ENCODE measurements at places on chromosomes 1 and 21.

DNA sequence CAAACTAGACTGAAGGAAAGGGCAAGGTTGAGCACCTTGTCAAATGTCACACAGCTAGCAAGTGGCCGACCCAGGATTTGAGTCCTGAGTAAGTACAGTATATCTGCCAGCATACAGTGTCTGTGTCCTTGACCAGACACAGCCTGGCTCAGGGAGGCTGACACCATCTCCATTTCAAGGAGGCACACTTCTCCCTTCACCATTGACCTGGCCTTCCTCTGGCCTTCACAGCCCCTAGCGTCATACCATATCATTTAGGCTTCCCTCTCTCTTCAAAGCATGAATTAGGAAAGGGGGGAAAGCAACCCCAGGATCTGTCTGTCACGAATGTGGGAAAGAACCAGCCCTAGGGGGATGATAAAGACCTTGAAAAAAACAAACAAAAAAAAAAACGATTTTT lies 155.6 kb downstream of the PLPP3 start:
- DNase-seq, result no peak

- no peak for DNase-seq
Measured at GRCh38 chr1:36938819-36939218, 95.5 kb downstream of the GRIK3 start.

DNA sequence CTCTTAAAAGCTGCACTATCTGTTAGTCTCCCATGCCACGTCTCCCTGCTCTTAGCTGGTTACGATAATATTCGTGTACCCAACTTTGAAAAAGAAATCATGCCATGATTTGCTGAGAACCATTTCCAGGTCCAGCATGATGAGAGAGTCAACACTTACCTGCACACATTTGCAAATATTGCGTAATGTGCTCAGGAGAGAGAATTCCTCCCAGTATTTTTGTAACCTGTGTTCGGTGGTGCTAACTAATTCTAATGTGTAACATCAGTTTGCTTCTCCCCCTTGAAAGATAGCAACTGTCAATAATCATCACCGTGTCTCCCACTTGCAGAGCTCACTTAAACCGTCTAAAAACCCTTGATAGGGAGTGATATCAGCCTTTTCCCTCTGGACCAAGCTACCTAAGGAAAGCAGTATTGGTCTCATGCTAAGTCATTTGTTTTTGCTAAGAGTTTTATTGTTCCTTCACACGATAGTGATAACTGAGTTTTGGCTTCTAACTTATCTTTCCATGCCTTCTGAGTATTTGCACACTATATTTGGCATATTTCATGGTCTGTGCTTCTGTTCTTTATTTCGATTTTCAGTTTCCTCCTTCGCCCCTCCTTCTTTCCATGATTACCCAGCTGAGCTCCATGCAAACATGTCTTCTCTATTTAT lies 61.1 kb upstream of the IRF2BP2 start:
- no peak for DNase-seq

GRCh38 chr21:40102682-40103081 lies 235.4 kb downstream of the PCP4 start:
- DNase-seq, result no peak

GRCh38 chr21:27954543-27955165 lies 987.8 kb upstream of the ADAMTS5 start:
- DNase-seq, result no peak

DNA sequence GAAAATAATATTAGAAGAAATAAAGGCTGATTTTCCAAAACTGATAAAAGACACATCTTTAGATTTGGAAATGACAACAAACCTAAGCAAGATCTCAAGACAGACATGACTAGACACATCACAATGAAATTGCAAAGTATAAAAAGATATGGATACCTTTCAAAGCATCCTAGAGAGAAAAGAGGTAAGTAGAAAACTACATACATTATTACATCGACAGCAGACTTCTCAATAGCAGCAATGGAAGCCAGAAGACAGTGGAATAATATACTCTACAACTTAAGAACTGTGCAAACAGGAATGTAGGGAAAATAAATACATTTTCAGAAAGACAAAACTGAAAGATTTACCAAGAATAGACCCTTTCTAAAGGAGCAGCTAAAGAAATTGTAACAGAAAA lies 50.2 kb downstream of the DENND1B start:
- no peak for DNase-seq

GRCh38 chr1:59765011-59765730 lies 49.6 kb upstream of the HOOK1 start:
- DNase-seq, result no peak

DNA sequence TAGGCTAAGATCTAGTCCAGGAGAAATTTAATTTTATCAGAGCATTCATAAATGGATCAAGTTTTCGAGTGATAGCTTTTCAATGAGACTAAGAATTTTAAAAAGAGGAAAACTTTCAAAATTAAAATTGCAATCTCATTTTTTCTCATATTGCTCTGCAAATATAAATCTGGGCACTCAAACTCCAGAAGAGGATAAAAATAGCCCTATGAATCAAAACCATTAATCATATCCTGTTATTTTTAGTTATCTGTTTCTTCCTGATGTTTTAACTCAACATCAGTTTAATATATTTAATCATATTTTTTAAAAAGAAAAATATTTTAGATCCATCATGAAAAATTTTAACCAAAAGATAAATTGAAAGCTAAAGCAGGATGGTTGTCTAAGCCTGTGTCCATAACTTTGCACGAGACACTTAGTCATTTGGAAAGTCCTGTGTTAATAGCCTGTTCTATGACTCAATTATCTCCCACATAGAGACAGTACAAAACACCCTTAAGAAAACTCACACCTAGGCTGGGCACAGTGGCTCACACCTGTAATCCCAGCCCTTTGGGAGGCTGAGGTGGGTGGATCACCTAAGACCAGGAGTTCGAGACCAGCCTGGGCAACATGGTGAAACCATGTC lies 17.1 kb upstream of the PRRC2C start:
- DNase-seq, result peak; percentile 50

GRCh38 chr1:11598461-11598860 lies 55.8 kb downstream of the FBXO2 start:
- no peak for DNase-seq

DNA sequence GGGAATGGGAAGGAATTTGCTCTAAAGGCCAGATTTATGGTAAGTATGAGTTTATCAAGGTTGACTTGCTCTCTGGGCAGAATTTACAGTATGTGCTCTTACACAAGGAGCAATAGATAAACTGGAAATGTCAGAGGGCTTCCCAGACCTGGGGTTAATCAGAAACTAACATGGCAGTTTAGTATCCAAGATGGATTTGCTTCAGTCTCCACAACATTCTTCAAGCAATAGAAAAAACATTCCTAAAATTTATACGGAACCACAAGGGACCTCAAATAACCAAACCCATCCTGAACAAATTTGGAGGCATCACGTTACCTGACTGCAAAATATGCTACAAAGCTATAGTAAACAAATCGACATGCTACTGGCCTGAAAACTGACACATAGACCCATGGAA lies 606.7 kb upstream of the CHRM3 start:
- DNase-seq, result peak; percentile 35

- peak; percentile 95 for DNase-seq
Measured at GRCh38 chr1:186082235-186082937, 292.7 kb downstream of the TPR start.

DNA sequence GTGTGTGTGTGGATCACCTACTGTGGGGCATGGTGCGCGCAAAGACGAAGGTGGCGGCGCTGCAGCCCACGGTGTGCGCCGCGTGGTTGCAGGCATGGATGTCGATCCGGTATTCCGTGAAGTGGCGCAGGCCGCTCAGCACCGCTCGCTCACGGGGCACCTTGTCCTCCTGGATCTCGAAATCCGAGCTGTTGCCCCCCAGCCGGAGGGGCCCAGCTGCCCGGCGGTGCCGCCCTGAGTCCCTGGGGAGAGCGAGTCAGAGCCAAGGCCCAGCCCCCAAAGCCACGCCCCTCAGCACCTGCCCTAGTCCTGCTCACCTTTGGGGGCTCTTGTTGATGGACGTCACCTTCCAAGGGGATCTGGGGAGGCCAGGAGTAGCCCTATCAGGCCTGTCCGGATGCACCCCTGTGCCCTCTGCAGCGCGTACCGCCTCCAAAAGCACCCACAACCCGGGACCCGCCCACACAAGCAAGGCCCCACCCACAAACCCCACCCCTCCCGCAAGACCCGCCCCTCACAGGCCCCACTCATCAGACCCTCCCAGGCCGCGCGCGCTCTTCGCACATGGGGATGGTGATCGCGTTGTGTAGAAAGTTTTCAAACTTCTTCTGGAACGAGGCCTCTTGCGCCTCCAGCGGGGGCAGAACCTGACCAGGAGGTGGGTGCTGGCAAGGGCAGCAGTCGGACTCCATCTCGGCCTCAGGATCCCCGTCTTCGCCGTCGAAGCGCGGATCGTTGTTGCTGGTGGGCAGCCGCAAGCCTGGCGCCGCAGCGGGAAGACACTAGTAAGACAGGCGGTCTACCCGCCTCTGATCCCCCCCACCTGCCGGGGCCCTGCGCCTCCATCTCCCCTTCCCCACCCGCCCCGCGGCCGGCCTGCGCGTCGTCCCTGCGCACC lies 13.6 kb downstream of the INSRR start:
- DNase-seq, result no peak

DNA sequence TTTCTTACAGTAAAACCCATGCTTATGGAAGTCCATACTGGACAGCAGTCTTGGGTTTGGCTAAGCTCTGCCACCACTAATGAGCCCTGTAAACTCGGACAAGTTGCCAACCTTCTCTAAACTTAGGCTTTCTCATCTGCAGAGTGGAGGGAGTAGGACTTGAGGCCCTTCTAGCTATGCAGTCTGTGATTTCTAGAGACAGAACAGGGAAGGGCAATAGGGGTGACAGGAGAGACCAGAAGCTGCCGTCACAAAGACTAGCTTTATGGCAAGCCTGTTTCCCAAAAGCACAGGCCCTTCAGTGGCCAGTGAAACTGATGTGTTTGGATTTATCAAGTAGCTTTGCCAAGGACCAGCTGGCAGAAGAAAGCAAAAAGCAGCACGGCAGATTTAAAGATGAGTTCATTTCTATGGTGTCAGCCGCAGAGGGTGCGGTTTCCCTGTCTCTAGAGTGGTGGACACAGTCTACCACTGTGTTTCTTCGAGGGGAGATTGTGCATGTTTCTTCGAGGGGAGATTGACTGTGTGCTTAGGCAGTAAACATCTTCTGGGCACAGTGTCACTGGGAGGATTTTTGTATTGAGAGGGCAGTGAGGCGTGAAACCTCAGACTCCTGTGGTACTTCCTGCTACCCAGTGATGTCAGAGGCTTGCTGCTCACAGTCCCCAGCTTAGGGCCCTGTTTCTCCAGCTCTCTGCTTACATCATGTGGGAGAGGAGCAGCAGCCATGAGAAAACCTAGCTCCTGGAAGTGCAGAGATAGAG lies 119.0 kb downstream of the ROR1 start:
- peak; percentile 88 for DNase-seq

DNA sequence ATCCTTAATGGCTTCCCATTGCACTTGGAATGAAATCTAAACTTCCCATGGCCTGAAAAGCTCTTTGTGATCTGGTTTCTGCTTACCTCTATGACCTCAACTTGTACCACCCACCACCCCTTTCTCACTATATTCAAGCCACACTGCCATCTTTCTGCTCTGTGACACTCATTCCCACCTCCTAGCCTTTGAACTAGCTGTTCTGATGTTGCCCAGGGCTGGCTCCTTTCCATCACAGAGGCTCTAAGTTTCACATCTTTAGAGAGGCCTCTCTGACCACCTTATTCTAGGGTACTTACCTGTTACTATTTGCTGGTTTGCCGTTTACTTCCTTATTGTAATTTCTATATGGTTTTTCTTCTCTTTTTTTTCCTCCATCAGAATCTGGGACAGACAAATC lies 4.2 kb downstream of the MPZL1 start:
- DNase-seq, result no peak

DNA sequence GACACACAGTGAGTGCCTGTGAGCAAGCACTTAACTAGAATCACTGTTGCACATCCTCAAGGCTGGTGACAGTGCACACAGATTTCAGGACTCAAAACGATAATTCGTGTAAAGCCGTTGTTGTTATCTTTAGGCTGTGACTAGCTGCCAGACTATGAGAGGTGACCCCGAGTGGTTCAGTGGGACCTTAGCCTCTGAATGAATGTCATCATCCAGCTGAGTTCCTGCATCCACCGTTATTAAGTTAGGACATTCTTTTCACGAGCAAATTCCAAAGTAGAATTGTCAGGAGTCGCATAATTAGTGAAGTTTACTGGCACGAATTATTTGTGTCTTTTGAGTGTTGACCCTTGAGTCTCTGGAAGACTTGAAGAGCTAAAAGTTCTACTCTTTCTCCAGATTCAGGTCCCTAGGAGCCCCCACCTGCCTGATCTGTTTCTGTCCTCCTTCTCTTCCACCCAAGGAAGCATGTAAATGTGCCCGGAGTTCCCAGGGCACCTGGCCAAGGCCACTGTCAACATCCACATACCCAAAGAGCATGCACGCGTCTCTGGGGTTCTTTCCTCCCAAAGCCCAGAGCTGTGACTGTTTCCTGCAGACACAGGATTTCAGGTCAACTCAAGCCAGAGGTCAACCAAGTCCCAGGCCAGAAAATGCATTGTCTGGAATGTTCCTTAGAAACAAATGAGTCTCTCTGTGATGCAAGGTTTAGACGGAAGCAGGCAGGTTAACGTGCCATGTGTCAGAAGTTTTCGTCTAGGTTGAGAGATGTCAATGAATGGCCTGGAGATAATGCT lies 207.2 kb downstream of the TOMM20 start:
- peak; percentile 52 for DNase-seq

DNA sequence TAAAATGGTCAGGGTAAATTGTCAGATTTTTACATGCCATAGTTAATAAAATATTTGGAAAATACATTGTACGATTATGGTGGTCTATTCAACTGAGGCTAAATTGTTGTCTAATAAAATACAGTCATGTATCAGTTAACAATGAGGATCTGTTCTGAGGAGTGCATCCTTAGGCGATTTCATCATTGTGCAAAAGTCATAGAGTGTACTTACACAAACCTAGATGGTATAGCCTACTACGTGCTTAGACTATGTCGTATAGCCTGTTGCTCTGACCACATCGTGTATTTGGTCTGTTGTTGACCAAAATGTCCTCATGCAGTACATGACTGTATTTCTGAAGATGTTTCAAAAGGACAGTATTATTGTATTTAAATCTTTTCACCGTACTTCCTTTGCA lies 5.2 kb downstream of the EEIG2 start:
- DNase-seq, result no peak

DNA sequence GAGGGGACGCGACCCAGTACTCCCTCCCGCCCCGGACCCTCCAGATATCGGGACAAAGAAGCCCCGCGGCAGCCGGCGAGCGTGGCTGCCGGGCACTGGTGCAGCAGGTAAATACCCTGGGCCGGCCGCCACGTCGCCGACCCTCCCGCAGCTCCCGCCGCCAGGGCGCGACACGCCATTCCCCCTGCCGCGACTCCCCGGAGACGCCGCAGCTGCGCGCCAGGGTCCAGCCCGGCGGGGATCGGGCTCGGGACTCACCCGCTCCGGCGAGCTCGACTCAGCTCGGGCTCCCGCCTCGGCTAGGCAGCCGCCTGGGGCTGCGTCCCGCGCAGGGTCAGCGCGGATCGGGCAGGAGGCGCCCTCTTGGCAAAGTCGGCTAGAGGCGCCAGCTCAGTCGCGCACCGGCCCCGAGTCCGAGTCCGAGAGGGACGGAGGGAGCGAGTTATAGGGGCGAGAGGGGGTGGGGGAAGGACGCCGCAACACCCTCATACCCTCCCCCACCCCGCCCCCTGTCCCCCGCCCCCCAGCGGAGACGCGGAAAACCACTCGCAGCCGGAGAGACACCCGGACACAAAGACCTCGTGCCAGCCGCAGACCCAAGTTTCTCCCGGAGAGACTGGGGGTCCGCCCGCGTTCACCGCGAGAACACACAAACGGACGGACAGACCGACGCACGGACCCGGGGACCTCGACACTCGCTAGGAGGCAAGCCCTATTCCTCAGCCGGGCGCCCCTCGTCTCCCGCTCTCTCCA lies 985 bp downstream of the SYT6 start:
- no peak for DNase-seq
